ENCODE measurements at places on chromosomes 7 and 10.

- DNase-seq, result no peak
Observed at GRCh38 chr7:15920953-15921352, 234.5 kb upstream of the MEOX2 start.

DNA sequence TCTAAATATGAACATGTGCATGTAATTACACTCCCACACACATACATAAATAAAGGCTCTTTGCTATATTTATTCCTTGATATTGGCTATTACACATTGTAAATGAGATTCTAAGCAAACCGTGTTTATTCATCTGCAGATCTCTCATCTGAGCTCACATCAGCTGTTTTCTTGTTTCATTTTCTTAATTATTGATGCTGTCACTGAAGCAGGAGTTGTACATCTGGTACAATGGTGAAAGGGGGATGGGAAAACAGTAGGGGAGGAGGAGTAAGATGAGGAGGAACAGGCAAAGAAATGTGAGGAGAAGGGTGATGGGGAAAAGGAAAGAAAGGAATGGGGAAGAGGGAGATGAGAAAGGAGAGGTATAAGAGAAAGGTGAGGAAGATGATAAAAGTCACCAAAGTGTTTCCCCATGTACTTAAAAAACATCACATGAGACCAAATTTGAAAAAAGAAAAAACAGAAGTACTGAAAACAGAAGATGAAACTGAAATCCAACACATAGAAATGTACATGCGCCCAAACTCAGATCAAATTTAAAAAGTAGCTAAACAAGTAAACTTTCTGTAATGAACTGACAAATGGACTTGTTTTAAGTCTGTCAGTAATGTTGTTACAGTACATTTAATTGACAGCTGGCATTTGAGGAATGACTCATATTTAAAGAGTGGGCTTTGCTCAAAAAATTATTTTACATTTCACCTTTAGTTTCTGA, 472.2 kb downstream of the ARL4A start:
- DNase-seq, result no peak

GRCh38 chr7:12434012-12434642, 30.5 kb upstream of the VWDE start:
- DNase-seq, result no peak

DNA sequence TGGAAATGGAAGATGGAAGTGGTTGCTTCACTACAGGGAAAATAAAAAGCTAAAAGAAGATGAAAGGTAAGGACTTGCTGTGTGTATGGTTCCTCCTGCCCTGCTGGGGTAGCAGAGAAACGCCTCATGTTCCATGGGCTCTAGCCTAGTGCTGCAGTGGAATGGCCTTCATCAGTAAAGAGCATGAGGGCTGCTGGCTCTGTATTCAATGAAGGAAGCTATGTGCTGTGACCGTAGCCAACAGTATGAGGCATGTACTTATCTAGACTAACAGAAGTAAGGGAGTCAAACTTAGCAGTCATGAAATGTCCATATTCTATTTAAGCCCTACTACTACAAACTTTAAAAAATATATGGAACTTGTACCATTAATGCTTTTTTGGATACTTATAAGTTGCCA, 54.3 kb downstream of the GDI2 start:
- no peak for DNase-seq

DNA sequence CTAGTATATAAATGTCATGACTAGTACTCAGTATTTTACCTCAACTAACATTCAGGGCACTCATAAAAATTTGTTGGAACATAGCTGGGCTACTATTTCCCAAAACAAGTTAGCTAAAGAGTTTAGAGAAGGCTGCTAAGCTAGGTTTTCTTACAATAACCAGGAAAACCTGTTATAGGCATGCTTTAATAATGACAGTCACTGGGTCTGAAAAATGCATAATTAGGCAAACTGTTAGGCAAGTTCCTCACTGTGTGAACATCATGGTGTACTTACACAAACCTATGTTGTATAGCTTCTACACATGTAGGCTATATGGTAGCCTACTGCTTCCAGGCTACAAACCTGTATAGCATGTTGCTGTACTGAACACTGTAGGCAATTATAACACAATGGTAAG, 79.0 kb downstream of the DNAJC1 start:
- no peak for DNase-seq

DNA sequence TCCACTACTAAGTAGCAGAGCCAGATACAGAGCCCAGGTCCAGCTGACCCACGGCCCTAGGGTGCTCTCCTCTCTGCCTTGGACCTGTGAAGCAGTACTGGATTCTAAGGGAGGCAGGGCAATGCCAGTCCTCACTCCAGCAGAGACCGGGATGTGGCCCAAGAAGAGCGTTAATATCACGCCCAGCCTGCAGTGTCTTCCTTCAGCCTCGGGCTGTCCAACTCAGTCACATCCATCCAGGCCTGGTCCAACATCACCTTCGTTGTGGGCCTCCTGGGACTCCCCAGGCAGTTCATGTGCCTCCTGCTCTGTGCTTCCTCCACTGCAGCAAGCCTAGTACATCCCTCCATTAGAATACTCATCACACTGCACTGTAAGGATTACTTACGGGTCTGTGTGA, 114.5 kb downstream of the GRID1 start:
- no peak for DNase-seq

DNA sequence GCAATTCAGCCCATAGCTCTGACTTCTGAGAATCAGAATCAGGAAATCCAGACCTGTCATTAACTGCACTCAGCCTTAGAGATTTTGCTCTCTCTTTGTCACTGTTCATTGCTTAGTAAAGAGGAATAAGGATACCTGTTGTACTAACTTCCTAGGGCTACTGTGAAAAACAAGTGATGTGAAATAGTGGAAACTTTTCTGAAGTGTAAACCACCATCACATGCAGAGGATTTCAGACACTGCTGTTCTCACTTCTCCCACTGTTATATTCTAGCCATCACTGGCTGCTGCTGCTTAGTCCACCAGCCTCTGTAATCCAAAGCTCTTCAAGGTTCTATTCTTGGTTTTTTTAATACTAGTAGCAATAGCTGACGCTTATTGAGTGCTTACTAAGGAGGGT, 129.6 kb upstream of the CCDC6 start:
- DNase-seq, result no peak

GRCh38 chr7:38753347-38753746, 122.2 kb upstream of the AMPH start:
- no peak for DNase-seq

- no peak for DNase-seq
Observed at GRCh38 chr7:133945497-133945896, 181.6 kb upstream of the LRGUK start.

- DNase-seq, result no peak
Observed at GRCh38 chr7:7175075-7175695, 7.2 kb upstream of the C1GALT1 start.

- DNase-seq, result no peak
Observed at GRCh38 chr7:152351168-152351567, 84.6 kb downstream of the KMT2C start.

DNA sequence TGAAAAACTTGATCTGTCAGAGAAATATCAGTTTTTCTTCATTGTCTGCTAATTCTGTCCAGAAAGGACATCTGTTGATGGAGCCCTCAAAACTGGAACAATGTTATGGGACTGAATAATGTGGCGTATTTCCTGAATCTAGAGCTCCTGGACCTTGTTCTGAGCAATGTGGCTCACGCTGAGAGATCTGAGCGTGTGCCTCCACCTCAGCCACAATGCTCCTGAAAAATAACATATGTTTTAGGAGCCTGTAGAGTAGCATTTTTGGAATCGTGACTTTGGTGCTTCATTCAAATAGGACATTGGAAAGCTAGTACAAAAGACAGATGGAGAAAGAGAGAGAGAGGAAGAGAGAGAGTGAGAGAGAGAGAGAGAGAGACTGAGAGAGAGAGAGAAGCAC, 110.3 kb downstream of the BMPER start:
- DNase-seq, result peak; percentile 97
